ENCODE measurements at places on chromosomes 7 and 10.

- no peak for ATAC-seq
These were observed 5.0 kb downstream of the TCF7L2 start for GRCh38 chr10:112954974-112955581.

- peak; percentile 75 for ATAC-seq
These were observed 4.6 kb downstream of the LFNG start for GRCh38 chr7:2523941-2524807.

DNA sequence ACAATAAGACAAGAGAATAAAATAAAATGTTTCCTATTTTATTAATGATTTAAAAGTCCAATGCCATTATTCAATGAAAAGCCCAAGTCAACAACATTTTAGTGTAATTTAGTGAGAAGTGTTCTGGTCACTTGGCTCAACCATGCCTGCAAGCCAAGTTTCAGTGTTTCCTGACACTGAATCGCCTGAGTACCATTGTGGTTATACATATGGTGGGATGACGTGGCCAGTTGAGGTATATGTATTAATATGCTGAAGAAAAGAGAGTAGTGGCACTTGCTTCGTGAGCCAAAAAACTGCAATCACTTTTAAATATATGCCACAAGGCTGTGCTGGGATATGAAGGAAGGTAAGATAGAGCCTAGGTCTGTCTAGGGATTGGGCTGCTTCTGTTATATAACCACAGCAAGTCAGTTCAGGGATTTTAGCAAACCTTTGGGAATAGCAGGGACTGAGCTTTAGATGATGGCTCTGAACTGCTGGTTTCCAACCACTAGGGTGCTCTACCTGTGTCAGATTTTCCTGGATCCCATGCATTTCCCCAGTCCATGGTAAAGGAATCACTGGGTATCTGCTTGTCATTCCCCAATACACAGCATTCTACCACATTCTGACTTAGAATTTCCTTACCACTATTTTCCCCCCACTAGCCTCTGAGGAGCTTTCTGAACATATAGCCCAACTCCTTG lies 214.0 kb upstream of the PRPS1L1 start:
- ATAC-seq: no peak

DNA sequence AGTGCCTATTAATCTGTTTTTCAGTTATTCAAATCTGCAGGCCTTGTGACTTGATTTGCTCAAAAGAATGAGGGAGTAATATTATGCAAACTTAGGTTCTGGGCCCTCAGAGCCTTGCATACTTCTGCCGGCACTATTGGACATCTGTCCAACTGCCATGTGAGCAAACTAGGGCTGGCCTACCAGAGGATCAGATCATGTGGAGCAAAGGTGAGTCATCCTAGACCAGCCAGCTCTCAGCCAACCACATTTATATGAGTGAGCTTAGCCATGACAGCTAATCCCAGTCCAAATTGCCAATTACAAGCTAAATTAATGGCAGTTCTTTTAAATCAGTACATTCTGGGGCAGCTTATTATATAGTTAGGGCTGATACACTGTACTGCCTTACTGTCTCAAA lies 69.6 kb downstream of the SDHAF3 start:
- ATAC-seq: peak; percentile 68

GRCh38 chr7:85719981-85720953 lies 533.4 kb upstream of the SEMA3D start:
- ATAC-seq: no peak

GRCh38 chr10:102242118-102242485 lies 790 bp upstream of the PITX3 start:
- no peak for ATAC-seq

- no peak for ATAC-seq
These were observed 60.8 kb upstream of the HECTD2 start for GRCh38 chr10:91349381-91349780.

- peak; percentile 15 for ATAC-seq
These were observed 122.8 kb downstream of the UBE2H start for GRCh38 chr7:129829737-129830631.

DNA sequence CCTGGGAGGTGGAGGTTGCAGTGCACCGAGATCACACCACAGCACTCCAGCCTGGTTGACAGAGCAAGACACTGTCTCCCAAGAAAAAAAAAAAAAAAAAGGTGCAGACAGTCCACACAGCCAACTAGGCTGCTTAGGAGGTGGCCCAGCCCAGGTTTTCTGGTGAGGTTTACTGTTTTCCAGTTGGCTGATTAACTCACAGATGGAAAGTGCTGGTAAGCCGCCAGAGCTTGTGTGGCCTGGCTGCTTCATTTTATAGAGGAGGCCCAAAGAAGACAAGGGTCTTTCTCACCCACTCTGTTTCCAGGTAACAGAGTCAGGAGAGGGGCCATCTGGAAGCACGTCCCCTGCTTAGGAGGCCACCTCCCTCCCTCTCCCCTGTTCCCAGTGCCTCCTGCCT lies 6.2 kb downstream of the RHBDD2 start:
- no peak for ATAC-seq

DNA sequence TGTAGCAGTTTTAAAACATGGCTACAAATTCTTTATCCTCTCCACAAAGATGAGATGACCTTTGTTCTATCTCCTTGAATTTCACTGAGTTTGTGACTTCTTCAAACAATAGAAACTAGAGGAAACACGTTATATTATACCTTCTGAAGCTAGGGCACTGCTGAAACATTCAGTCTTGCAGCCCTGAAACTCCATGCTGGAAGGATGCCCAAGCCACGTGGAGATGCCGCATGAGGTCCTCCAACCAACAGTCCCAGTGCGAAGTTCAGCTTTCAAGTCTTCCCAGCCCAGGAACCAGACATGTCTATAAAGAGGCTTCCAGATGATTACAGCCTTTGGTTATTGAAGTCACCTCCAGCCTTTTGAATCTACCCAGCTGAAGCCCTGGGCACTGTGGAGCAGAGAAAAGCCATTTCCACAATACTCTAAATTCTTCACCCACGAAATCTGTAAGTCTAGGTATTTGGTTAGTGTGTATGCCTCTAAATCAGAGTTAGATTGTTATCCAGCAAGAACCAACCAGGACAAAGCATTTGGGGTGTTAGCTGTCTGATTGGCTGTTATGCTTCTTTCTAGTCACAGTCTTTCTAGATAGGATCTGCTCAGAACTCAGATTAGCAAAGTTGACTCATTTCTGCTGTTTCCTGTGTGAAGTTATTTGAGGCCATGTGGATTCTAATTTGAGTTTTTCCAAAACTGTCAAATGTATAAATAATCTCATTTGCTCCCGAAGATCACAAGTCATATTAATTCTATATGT lies 186.5 kb upstream of the TMEM72 start:
- ATAC-seq: no peak

- ATAC-seq: no peak
These were observed 7.4 kb downstream of the TAS2R40 start for GRCh38 chr7:143229054-143229790.

DNA sequence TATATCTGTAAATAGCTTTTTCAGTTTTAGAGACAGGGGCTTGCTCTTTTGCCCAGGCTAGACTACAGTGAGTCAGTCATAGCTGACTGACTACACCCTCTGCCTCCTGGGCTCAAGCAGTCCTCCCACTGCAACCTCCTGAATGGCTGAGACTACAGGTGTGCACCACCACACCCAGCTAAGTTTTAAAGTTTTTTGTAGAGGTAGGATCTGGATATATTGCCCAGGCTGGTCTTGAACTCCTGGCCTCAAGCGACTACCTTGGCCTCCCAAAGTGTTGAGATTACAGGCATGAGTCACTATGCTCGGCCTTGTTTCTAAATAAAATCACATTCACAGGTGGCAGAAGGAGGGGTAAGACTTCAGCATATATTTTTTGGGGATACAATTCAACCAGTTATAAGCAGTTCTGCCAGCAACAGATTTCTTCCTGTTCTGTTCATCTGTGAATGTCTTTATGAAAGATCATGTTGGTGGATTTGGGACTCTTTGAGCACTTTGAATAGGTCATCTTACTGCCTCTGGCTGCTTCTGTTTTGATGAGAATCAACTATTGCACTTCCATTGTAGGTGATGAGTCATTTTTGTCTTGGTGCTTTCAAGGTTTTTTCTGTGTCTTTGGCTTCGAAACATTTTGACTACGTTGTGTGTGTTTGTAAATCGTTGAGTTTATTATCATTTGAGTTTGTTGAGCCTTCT lies 15.7 kb downstream of the RBM33 start:
- peak; percentile 35 for ATAC-seq

DNA sequence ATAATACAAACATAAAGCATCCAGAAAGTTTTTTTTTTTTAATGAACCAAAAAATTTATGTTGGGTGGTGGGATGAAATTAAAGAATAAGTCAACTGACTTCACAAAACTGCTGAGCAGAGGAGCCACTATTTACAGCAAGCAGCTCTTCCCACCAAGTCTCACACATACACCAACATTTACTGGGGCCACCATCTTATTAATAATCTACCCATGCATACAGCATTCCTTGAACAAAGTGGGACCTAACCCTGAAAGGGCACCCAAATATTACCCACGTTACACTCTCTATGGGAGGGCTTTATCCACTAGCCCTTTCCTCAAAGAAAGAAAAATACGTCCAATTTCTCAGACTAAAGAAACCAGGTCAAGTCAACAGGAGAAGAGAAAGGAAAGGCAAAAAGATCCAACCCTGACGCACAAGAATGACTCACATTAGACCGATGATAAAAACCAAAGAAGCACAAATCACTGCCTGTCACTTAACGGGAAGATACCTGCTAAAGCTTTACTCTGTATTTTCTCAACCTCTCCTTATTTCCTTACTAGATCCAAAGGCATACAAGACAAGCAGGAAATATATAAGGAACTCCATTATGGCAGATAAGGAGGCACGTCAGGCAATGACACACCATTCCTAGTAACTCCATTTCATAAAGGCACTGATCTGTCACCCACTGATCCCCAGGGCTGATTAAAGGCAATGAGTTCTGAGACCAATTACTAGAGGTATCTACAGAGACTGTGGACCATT lies 141.8 kb upstream of the ASAH2 start:
- ATAC-seq: peak; percentile 65

- ATAC-seq: no peak
These were observed 145.3 kb downstream of the SEMA3A start for GRCh38 chr7:84049071-84049836.

DNA sequence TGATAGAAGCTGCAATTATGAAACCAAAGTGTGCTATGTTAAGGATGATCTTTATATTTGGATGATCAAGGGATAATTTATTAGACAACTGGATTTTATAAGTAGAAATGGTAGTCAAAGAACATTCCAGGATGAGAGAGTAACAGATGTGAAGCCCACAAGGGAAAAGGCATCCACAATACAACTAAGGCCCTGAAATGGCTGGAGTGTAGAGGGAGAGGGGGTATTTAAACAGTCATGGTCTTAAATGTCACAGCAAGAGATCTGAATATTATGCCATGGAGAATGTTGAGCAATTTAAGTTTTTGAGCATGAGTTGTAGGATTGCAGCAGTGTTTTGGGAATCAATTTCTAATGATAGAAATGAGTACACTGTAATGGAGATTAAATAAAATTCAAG lies 282.3 kb upstream of the DKK1 start:
- no peak for ATAC-seq

DNA sequence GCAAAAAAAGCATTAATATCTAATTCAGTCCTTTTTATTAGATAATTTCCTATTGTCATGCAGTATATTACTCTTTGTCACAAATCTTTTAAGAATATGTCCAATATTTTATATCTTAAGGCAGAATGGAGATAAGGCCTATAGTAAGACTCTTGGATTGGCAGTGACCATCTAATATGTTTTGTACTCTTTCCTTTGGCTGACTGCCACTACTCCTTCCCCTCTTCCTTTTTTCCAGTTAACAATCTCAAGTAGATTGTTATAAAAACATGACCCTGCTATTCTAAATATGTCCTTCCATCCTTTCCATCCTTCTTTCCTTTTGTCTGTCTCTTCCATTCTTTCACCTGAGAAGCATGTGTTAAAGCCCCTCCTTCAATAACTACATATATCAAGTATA lies 92.8 kb upstream of the TMEM168 start:
- no peak for ATAC-seq

DNA sequence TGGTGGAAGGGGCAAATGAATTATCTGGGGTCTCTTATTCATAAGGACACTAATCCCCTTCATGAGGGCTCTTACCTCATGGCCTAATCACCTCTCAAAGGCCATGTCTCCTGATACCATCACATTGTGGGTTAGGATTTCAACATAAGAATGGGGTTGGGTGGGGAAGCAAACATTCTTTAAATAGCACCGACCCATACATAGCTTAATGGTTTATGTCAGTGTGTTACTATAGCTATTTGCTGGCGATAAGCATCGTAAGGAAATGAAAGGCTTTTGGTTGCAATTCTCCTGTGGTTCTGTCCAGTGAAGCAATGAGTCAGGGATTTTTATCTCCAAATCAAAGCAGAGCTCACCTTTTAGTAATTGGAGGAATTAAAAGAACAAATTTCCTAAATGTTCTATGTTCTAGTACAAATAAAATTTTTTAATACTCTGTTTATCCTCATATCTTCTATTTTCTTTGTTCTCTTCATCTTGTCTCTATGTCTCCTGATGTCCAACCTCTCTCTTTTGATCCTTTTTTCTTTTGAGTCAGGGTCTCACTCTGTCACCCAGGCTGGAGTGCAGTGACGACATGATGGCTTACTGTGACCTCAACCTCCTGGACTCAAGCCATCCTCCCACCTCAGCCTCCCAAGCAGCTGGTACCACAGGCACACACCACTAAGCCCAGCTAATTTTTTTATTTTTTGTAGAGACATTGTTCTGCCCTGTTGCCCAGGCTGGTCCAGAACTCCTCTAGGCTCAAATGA lies 57.0 kb upstream of the GLCCI1 start:
- ATAC-seq: no peak

- peak; percentile 56 for ATAC-seq
These were observed 183.1 kb downstream of the EXOC4 start for GRCh38 chr7:133436014-133436428.

DNA sequence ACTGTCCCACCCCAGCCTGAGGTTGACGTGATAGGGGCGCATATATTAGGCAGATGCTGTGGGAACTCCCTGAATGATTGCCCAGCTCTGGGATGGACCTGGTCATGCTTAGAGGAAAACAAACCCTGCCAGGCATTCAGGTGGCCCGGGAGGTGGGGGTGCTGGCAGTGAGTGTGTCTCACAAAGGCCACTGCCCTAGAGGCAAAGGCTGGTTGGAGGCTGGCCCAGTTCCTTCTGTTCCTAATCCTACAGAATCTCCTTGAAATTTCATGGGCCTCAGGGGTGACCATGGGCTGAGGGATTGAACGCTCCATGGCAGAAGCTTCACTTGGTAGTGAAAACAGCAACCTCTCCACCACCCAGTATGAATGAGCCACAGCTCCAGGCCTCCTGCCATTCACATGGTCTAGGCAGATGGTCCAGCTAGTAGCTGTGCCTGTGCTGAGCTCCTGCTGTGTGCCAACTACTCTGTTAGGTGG lies 25.6 kb downstream of the ADRA2A start:
- no peak for ATAC-seq
